ENCODE measurements at places on chromosomes 6 and 20.

DNA sequence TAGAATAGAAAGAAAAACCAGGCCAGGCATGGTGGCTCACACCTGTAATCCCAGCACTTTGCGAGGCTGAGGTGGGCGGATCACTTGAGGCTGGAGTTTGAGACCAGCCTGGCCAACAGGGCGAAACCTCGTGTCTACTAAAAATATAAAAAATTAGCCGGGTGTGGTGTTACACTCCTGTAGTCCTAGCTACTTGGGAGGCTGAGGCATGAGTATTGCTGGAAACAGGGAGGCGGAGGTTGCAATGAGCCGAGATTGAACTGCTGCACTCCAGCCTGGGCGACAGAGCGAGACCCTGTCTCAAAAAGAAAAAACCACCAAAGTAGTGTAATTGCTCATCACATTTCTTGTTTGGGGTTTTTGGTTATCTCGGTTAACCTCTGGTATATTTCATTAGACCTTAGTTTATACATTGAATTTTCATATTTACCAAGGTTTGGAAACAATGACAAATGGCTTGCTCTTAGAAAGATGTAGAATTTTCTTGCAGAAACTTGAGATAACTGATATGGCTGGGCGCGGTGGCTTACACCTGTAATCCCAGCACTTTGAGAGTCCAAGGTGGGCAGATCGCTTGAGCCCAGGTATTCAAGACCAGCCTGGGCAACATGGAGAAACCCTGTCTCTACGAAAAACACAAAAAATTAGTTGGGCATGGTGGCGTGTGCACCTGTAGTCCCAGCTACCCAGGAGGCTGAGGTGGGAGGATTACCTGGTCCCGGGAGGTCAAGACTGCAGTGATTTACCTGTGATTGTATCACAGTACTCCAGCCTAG lies 14.2 kb downstream of the ITCH start:
- DNase-seq, result no peak

DNA sequence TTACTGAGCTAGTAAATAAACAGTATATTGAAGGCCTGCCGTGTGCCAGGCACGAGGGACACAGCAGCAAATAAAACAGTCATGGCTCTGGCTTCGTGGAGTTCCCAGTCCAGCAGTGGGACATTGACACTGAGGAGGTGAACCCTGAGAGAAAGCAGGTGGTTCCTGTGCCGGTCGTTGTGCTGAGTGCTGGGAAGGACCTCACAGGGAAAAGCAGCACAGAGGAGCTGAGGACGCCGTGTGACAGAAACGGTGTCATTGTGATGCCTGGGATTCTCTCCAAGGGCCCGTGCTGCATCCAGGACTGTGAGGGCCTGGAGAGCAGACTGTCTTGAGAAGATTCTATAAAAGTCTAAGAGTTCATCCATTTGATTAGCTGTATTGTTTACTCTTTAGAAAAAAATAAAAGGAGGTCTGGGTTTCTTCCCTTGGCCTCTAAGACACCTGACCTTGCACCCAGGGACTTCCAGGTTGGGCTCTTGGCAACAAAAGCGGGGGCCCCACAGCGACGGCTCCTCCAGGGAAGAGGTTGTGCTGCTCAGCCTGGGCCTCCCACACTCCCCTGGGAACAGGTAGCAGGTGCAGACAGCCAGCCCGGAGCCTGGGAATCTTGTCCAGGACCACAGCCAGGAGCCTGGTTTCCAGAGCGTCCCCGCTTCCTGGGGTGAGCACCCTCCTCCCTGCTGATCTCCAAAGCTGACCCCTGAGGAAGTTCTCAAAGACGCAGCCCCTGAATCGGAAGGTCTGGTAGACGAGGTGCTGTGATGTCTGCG lies 251.2 kb upstream of the PMEPA1 start:
- DNase-seq, result no peak

DNA sequence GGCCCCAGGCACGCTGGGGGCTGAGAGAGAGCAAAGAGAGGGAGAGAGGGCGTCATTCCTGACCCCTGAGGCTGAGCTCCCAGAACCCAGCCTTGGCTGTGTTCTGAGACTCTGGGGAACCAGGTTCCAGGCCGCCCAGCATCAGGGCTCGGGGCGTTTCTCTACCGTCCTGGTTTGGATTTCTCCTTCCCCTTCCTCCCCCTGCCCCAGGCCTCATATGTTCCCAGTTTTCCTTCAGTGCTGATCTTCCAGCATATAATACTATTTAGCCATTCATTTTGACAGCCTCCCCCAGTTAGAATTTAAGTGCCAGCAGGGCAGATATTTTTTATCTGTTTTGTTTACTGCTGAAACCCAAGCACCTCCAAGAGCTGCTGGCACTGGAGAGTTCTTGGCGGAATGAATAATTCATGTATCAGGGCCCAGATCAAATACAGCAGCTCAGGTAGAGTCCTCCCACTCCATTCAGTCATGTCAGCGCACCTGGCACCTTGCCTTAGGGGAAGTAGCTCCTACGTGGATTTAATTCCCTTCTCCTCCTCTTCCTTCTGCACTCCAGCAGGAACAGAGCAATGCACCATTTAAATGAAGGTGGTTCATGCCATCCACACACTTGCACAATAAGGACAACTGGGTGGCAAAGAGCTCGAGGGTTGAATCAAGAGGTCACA lies 23.4 kb upstream of the FRMD1 start:
- no peak for DNase-seq

DNA sequence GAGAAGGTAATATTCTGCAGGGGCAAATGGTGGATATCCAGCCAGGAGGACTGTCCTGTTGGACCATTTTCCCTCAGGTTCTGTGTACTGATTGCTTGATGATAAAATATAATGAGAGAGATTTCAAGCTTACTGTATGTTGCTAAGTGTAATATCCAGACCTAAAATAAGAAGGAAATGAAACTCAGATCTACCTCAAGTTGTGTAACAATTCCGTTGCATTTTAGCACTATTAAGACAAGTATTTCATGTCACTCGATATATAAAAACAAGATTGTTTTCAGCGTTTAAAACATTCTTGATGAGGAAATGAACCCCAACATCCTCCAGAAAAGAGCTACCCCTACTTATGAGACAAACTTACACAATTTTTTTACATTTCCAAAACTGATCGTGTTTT lies 57.2 kb downstream of the RGS17 start:
- no peak for DNase-seq

- DNase-seq, result peak; percentile 66
These were observed 105.5 kb upstream of the MYL9 start for GRCh38 chr20:36435592-36436541.

GRCh38 chr6:109349419-109349987 lies 32.8 kb downstream of the CD164 start:
- DNase-seq, result no peak

DNA sequence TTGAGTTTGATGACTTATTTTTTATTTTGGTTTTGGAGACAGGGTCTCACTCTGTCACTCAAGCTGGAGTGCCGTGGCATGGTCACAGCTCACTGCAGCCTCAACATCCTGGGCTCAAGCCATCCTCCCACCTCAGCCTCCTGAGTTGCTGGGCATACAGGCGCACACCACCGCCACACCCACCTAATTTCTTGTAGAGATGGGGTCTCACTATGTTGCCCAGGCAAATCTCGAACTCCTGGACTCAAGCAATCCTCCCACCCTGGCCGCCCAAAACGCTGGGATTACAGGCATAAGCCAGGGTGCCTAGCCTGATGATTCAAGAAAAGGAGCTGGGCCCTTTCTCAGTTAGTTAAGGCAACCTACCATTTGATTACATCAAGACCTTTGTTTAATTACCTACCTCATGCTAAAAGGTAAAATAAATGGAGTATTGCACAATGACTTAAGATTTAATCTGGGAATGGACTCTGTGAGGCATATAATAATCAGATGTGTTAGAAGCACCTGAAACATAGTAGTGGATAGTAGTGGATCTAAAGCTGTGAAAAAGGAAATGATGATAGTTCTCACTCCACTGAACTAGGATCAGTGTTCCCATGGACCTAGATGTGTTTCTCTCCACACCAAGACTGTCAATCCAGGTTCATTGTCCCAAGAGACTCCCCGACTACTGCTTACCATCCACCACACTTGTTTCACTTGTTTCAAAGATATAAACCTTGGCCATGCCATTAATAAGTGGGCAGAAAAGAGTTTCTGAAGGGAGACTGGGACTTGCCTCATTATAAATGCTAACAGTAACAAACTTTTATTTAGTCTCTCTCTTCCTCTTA lies 2.1 kb downstream of the TNFRSF21 start:
- DNase-seq, result no peak

DNA sequence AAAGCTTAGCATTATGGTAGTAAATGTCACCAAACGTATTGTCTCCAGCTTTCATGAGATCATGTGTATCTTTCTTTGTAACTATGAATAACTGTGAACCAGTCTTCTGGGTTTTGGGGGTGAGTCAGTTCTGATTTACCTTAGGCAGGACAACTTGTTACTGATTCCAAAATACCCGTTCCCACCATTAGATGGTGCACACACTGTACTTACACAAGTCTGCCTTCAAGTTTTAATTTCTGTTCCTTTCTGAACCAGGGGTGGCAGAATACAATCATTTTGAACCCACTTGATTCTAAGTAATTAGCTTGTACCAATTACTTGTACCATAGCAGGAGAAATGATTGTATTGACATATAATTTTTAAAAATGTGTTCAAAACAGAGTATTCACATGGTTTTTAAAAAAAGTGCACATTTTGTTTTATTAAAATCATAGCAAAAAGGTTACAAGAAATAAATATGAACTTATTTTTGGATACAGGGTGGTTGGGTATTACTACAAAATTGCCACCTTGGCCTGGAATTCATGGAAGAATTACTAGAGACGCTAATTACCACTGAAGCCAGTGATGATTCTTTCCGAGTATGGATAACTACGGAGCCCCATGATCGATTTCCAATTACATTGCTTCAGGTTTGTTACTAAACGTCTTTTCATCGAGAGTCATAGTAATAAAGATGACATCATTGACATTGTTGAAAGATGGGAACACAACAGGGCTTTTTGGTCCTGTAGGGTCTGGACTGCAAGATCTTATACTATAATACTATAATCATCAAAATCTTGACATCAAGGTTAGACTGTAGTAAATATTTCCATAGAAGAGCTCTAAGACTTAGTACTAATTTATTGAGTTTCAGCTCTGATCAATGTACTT lies 75.2 kb upstream of the GLP1R start:
- DNase-seq, result no peak

DNA sequence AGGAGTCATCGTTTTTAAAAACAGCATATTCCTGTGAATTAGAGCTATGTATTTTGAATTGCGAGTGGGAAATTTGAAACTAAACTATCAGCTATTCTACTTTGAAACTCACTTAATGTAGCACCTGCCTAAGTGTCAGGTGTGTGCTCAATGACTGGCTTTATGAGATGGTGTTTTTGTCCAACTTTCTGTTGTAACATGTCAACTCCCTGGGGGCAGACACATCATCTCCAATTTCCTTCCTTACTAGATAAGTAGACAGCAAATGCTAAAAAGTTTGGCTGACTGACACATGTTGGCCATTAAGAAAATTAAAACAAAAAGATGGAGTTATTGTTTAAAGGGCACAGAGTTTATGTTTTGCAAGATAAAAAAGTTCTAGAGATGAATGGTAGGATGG lies 226.9 kb downstream of the TFAP2B start:
- DNase-seq, result no peak

Data from activated naive CD4-positive, alpha-beta T cell (primary cell).